ENCODE measurements at places on chromosomes 7 and 10. TPM values are rescaled to one million over a fixed set of nuclear protein-coding genes. Genes with fewer than 3 reads are reported as not detected.

GRCh38 chr10:57917019-57917418 lies 350.7 kb downstream of the IPMK start:
- DNase-seq = no peak

DNA sequence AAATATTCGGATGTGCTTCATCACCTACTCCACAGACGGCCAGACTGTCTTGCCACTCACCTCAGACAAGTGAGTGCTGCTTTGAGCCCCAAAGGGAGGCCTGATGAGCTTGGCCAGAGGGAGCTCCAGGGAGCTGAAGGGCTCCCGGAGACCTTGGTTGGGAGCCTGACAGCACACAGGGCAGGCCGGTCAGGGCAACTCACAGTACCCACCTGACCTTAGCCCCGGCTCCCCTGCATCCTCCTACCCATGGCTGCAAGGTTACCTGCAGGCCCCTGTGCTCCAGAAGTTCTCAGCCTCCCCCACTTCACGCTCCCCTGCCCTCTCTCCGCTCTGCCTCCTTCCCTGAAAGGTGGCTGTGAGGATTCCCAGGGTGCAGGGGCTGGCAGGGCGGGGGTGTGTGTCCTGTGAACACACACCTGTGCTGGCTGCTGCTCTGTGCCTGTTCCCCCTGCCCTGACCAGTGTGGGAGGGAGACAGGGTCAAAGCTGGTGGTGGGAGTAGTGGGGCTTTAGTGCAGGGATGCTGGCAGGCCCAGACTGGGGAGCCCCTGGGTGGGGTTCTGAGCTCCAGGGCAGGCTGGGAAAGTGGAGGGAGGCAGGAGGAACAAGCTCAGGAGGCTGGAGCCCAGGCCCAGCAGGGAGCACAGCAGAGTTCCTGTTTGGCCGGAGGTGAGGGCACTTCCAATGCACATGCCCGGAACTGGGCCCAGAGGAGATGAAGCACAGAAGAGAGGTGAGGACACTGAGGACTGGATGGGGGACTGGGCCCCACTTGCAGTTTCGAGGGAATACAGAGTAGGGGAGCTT lies 7.2 kb downstream of the ANTXRL start:
- no peak for DNase-seq

- DNase-seq = no peak
Measured at GRCh38 chr7:76310102-76310957, 7.9 kb downstream of the HSPB1 start.

GRCh38 chr10:79137300-79137756 lies 68.6 kb downstream of the ZMIZ1 start:
- DNase-seq = no peak

- no peak for DNase-seq
Measured at GRCh38 chr10:102291221-102291905, 46.0 kb downstream of the GBF1 start.

GRCh38 chr7:19117091-19117869 lies at the start of gene TWIST1:
Gene TWIST1, minus strand, starts transcription at chr7:19117636. Its CDS starts 315 bp downstream, at chr7:19117321.
- DNase-seq = peak; percentile 92

SAP25 gene
- polyA plus RNA-seq = 0.34 TPM

UBN2 gene
- polyA plus RNA-seq = 1.8 TPM

STMP1 gene
- 17.0 TPM for polyA plus RNA-seq

PKD2L1 gene
- polyA plus RNA-seq = not detected

BTBD16 gene
- not detected for polyA plus RNA-seq

GFRA1 gene
- polyA plus RNA-seq = 25.9 TPM

FEZF1 gene
- not detected for polyA plus RNA-seq
